ENCODE measurements at places on chromosomes 11 and 22.

GRCh38 chr11:128802358-128802981 is 64.6 kb downstream of the KCNJ1 start:
- DNase-seq = no peak

GRCh38 chr11:86741839-86742805 is 58.2 kb upstream of the PRSS23 start:
- DNase-seq = no peak

DNA sequence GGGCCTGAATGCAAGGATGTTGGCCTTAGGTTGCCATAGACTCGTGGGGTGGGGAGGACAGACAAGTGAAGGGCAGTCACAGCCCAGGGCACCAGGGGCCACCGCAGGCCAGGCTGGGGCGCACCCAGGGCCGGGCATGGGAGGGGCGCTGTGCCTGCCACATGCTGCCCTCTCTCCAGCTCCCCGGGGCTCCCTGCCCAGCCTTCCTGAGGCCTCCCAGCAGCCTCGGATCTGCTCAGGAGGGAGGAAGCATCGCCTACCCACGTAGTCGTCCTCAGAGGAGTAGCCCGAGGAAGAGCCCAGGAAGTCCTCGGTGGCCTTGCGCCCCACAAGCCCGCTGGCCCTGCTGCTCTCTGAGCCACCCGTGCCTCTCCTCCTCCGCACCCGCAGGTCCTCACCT is 5.2 kb downstream of the SUN2 start:
- DNase-seq = no peak

- DNase-seq = no peak
These were observed 22.7 kb downstream of the YPEL1 start for GRCh38 chr22:21712751-21713427.

DNA sequence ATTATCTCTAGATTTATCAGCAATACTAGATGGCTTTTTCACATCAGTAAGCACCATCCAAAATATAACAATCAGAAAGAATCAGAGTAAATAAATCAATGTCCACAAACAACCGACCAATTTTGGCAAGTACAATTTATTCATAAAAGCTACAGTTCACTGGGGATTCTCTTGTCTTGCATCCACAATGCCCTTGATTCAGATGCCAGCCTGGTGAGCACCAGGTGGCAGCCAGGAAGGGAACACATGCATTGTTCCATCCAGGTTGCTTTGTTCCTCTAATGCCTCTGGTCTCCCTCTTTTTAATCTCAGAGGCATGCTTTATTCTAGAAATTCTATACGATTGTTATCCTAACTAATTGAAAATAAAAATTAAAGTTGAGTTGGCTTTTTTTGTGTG is 242.1 kb upstream of the KIRREL3 start:
- DNase-seq = no peak

DNA sequence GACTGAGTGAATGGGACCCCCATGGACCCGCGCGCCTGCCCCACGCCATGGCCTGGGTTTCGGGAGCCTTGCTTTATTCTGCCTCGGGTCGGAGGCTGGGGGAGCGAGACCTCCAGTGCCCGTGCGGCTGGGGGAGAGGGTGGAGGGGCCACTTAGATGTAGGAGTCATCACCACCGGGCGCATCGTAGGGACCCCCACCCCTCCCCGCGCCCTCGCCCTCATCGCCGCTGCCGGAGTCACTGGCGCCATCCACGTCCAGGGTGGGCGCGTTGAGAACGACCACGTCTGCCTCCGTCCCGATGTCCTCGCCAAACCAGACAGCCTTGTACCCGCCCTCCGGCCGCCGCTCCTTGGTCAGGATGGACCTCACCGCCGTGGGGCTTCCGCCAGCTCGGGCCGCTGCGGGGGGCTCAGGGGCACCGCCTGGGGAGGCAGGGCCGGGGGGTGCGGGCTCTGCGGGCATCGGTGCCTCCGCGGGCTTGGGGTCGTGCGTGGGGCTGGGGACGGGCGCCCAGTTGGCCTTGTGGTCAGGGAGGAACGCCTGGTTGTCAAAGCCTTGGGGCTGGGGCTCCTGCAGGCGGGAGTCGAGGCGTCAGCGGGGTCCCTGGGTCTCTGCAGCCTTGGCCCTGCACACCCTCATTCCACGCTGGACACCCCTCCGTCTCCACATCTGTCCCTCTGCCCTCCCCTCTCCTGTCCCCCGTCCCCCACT is 1.6 kb upstream of the IRF7 start:
- no peak for DNase-seq

Measured in NCI-H187 (cell line).